ENCODE measurements at places on chromosomes 1 and 21. TPM values are rescaled to one million over a fixed set of nuclear protein-coding genes. Genes with fewer than 3 reads are reported as not detected.

GRCh38 chr1:59007820-59008598 is 224.2 kb upstream of the JUN start:
- peak; percentile 53 for DNase-seq
- no peak overlapping the region for H3K4me3 ChIP-seq
- no peaks in the 10 kb centered on the region for H3K27me3 ChIP-seq
- H3K36me3 ChIP-seq, result no peaks in the 10 kb centered on the region
- peak overlapping the region; percentile 39 for H3K27ac ChIP-seq
- peaks cover 15% of the 10 kb centered on the region for H3K4me1 ChIP-seq

The LCE2A gene
- not detected for polyA plus RNA-seq

DNA sequence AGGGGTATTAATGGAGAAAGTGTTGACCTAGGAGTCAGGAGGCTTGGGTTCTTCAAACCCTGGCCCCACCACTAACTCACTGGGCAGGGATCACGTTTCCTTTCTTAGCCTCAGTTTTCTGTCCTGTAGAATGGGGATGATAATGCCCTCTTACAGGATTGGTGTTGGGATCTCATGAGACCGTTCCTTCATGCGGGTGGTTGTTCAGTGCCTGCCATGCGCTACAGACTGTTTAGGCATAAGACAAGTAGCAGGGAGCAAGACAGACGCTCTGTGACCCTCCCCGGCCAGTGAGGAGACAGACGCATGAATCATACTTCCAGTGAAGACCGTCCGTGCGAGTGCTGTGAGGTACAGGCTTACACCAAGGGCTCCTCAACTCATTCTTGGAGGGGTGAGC is 81.7 kb downstream of the MAN1C1 start:
- H3K36me3 ChIP-seq, result no peaks in the 10 kb centered on the region
- peaks cover 42% of the 10 kb centered on the region for H3K4me1 ChIP-seq
- DNase-seq, result no peak
- H3K27me3 ChIP-seq, result no peaks in the 10 kb centered on the region
- H3K27ac ChIP-seq, result no peak overlapping the region

The RAB3B gene
- polyA plus RNA-seq, result 1.9 TPM

The LMOD1 gene
- polyA plus RNA-seq, result 255 TPM

DNA sequence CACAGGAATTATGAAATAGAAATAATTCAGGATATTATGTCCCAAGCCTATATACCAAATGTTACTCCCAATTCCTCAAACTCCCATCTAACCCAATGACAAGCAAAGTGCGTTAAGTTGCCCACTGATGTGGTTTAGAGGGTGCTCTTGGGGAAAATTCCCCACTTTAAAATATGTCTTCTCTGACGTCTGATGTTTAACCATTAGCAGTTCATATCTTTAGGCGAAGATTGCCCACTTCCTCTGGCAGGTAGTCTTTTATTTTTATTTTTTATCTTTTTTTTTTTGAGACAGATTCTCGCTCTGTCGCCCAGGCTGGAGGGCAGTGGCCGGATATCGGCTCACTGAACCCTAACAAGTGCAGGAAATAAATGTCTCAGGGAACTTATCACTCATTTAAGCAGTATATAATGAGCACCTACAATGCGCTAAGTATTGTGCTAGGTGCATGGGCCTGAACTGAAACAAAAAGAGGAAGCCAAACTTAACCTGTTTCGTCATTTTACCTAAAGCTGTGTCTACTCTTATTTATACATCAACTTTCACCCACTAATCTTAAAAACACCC is 1.3 kb upstream of the LYST start:
- H3K4me1 ChIP-seq, result peaks cover 7% of the 10 kb centered on the region
- no peak overlapping the region for H3K4me3 ChIP-seq
- no peaks in the 10 kb centered on the region for H3K36me3 ChIP-seq
- H3K27me3 ChIP-seq, result no peaks in the 10 kb centered on the region

GRCh38 chr1:234505769-234506102 is 26.8 kb upstream of the TARBP1 start:
- H3K4me3 ChIP-seq, result no peak overlapping the region
- H3K36me3 ChIP-seq, result no peaks in the 10 kb centered on the region
- no peaks in the 10 kb centered on the region for H3K4me1 ChIP-seq
- DNase-seq, result no peak
- no peaks in the 10 kb centered on the region for H3K27me3 ChIP-seq

The KRTAP11-1 gene
- polyA plus RNA-seq, result not detected

GRCh38 chr1:153100245-153100644 is 5.9 kb upstream of the SPRR2E start:
- no peak overlapping the region for H3K27ac ChIP-seq
- H3K4me3 ChIP-seq, result no peak overlapping the region

The KRTAP13-2 gene
- not detected for polyA plus RNA-seq

DNA sequence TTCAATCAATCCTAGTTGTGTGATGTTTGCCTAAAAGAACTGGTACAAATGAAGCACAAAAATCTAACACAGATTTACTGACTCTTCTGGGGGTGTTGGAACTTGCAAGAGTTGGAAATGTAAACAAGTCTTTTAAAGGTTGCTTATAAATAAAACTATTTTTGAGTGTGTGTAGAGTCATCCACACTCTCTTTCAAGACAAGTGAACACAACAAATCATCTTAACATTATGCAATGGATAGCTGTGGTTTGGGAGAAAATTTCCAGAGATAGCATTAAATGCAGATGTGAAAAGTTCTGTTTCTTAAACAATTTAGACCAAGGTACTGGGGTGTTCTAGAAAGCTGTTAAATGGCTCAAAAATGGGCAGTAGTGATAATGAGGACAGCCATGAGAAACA is 28.7 kb downstream of the C1orf87 start:
- H3K27me3 ChIP-seq, result no peaks in the 10 kb centered on the region
- no peak overlapping the region for H3K27ac ChIP-seq
- no peak for DNase-seq
- H3K4me1 ChIP-seq, result no peaks in the 10 kb centered on the region
- no peak overlapping the region for H3K4me3 ChIP-seq

The GNAI3 gene
- polyA plus RNA-seq, result 4.9 TPM

- no peaks in the 10 kb centered on the region for H3K4me1 ChIP-seq
- H3K36me3 ChIP-seq, result no peaks in the 10 kb centered on the region
- no peak overlapping the region for H3K4me3 ChIP-seq
- no peak for DNase-seq
- H3K27ac ChIP-seq, result no peak overlapping the region
Observed at GRCh38 chr1:53637511-53638359, 101.2 kb downstream of the GLIS1 start.

The ATF6 gene
- 23.4 TPM for polyA plus RNA-seq

The MYBPH gene
- 0.04 TPM for polyA plus RNA-seq

DNA sequence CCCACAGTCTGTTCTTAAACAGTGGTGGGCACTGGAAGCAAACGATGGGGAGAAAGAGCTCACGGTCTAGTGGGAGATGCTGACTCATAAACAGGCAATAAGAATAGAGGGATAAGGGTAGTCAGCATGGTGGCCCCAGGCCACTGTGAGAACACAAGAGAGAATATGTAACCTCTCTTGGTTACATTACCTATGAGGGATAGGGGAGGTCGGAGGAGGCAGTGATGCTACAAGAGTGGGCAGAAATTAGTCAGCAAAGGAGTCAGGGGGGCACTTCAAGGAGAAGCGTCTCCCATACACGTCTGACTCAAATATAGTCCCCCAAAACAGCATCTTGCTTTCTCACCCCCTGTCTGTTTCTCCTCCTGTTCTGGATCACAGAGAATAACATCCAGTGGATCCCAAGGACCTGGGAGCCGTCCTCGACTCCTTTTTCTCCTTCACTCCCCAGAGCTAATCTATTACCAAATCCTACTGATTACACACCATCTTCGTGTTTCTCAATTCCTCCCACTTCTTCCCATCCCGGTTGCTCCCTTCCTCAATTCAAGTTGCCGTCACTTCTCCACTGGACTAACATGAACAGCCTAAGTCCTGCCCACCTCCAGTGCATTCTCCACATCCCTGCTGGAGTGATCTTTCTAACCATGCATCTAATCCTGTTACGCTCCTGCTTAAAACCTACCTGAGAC is 2.1 kb downstream of the SLAMF8 start:
- H3K36me3 ChIP-seq, result no peaks in the 10 kb centered on the region
- H3K4me1 ChIP-seq, result peaks cover 2% of the 10 kb centered on the region
- H3K27ac ChIP-seq, result no peak overlapping the region

The CA6 gene
- not detected for polyA plus RNA-seq

DNA sequence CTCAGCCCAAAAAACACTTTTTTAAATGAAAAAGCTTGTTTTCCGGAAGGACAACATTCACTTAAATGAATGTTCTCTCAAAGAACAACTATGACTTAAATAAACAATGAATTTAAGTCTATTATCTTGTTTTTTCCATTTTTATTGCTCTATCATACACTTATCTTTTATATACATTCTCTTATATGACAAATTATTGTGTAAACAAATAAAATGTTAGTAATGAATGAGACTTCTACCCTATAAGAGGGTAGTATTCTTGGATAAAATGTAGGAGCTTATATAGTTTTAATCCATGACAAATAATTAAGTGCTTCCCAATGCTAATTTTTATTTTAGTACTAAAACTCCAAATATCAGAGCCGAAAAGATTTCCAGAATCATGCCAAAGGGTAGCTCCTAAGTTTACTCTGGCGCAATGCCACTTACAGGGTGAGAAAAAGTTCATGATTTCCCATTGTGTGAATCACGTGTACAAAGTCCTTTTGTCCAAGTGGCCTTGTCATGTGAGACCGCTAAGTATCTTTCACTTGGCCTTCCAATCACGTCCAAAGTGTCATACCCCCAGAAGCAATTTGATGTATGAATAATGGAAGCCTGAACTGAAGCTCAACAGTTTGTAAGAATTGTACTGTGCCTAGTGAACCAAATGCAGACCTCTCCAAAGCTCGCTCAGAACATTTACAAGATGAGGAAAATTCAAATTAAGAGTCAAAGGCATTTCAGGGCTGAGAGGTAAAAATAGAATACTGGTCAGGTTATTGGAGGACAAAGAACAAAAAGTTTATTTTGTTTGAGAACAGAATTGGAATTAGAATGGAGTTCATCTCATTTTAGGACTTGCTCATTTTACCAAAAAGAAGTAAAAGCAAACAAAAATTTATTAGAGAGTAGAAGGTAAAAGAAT is 56.6 kb upstream of the C1orf21 start:
- H3K4me1 ChIP-seq, result no peaks in the 10 kb centered on the region
- no peak for DNase-seq
- H3K27me3 ChIP-seq, result no peaks in the 10 kb centered on the region
- H3K27ac ChIP-seq, result no peak overlapping the region
- H3K4me3 ChIP-seq, result no peak overlapping the region

The TMCO2 gene
- polyA plus RNA-seq, result not detected

DNA sequence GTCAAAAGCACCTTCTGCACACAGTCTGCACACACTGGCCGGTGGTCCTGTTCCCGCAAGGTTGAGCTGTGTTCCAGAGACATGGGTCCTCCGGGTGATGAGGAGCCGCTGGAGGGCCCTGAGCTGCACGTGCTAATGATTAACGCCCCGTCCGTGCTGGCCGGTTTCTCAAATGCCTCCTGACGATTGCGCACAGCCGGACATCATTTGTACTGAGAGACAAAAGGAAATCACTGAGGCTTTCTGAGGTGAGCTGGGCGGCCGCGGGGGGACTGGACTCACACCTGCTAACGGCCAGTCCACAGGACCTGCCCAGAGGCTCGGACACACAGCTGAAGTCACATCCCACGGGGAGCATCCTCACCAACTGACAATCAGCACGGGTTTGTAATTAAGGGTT is 29.2 kb downstream of the POFUT2 start:
- no peaks in the 10 kb centered on the region for H3K27me3 ChIP-seq
- H3K4me1 ChIP-seq, result peaks cover 6% of the 10 kb centered on the region
- no peak overlapping the region for H3K27ac ChIP-seq
- H3K36me3 ChIP-seq, result no peaks in the 10 kb centered on the region
- no peak for DNase-seq
- H3K4me3 ChIP-seq, result no peak overlapping the region

DNA sequence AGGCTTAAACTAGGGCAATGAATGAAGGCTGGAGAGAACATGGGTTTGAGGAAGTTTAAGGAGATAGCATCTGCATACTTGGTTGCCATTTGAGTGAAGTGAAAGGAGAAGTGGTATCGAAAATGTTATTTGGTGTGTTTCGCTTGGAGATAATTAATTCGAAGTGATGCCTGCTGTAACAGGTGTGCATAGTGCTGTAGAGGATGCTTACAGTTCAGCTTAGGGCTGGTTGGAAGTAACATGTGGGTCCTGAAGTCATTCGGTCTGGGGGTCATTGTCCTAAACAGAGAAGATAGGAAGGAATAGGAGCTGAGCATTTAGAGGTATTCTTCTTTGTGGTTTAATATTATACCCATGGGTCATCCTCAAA is 301 bp upstream of the NUDT17 start:
- H3K27ac ChIP-seq, result peak overlapping the region; percentile 18
- DNase-seq, result no peak
- H3K4me1 ChIP-seq, result peaks cover 7% of the 10 kb centered on the region
- H3K4me3 ChIP-seq, result peak overlapping the region; percentile 58

- H3K36me3 ChIP-seq, result no peaks in the 10 kb centered on the region
- H3K4me1 ChIP-seq, result no peaks in the 10 kb centered on the region
- no peaks in the 10 kb centered on the region for H3K27me3 ChIP-seq
Observed at GRCh38 chr1:201406831-201407406, 7.8 kb upstream of the LAD1 start.

- H3K27me3 ChIP-seq, result no peaks in the 10 kb centered on the region
- H3K4me3 ChIP-seq, result no peak overlapping the region
- no peak for DNase-seq
- no peak overlapping the region for H3K27ac ChIP-seq
Observed at GRCh38 chr1:119547306-119547705, 40.3 kb downstream of the HSD3B1 start.

The HNRNPR gene
- polyA plus RNA-seq, result 70.6 TPM

GRCh38 chr1:85496941-85497582 is 32.1 kb upstream of the DDAH1 start:
- H3K27me3 ChIP-seq, result no peaks in the 10 kb centered on the region
- H3K27ac ChIP-seq, result no peak overlapping the region
- H3K36me3 ChIP-seq, result no peaks in the 10 kb centered on the region
- DNase-seq, result no peak
- no peak overlapping the region for H3K4me3 ChIP-seq

GRCh38 chr1:33358795-33359503 is 38.1 kb upstream of the A3GALT2 start:
- H3K4me1 ChIP-seq, result peaks cover 6% of the 10 kb centered on the region
- no peak for DNase-seq
- no peaks in the 10 kb centered on the region for H3K27me3 ChIP-seq
- no peaks in the 10 kb centered on the region for H3K36me3 ChIP-seq
- H3K27ac ChIP-seq, result no peak overlapping the region

All from ovary (tissue), 10 donors.